NCI-H1436 treated with DMSO at 0.1 percent for 48 hours (cell line): ENCODE measurements at places on chromosomes 12 and 14.

GRCh38 chr14:54667026-54667744, 100.3 kb downstream of the SAMD4A start:
- DNase-seq: no peak

- DNase-seq: no peak
These were observed 72.9 kb upstream of the ELK3 start for GRCh38 chr12:96121271-96121711.

DNA sequence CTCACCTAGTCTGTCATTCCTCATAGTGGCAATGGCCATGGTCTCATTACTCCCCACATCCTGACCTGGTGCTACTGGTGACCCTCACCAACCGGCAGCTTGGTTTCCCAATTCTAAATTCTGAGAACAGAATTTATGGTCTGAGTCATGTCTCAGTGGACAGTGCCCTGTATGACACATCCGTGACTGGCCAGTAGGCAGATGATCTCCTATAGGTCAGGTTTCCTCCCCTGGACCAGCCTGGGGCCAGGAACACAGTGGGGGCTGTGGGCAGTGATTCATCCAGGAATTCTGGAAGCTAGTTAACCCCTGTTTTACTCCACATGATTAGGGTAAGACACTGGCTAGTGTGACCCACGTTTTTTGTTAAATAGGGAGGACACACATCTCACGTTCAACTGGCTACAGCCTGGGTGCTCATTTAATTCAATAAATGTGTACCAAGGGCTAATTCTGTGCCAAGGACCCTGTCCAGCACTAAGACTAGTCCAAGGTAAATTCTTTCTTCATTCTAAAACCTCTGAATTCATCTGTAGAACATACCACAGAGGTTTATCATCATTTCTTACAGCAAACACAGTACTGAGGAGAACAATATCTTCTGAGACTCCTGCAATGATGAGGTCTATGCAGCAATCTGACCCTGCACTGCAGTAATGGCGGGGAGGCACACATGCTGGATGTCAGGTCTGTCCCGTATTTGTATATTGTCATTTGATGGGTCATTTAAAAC, 249.6 kb upstream of the TBX3 start:
- DNase-seq: no peak

DNA sequence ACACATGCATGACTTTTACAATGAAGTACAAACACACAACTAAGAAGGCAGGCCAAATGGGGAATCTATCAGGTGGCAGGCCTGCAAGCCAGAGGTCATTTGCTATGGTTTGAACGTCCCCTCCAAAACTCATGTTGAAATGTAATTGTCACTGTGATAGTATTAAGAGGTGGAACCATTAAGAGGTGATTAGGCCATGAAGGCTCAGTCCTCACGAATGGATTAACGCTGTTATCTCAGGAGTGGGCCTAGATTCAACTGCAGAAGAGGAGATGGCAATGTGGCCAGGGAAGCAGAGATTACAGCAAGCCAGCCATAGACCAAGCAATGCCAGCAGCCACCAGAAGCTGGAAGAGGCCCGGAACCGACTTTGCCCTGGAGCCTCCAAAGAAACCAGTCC, 13.5 kb upstream of the ACTR6 start:
- DNase-seq: no peak

DNA sequence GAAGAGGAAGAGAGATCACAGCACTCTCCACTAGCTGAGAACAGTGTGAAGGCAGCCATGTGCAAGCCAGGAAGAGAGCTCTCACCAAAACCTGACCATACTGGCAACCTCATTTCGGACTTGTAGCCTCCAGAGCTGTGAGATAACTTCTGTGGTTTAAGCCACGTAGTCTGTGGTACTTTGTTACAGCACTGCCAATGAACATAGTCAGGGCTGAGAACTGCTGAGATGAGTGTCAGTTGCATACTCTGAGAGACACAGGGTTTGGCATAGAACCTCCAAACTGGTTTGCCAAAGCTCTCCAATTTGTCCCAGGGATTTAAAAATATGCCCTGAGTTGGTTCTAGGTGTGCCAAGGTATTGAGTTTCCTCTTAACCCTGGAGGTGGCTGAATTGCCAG, 218.6 kb downstream of the ATP23 start:
- DNase-seq: no peak

DNA sequence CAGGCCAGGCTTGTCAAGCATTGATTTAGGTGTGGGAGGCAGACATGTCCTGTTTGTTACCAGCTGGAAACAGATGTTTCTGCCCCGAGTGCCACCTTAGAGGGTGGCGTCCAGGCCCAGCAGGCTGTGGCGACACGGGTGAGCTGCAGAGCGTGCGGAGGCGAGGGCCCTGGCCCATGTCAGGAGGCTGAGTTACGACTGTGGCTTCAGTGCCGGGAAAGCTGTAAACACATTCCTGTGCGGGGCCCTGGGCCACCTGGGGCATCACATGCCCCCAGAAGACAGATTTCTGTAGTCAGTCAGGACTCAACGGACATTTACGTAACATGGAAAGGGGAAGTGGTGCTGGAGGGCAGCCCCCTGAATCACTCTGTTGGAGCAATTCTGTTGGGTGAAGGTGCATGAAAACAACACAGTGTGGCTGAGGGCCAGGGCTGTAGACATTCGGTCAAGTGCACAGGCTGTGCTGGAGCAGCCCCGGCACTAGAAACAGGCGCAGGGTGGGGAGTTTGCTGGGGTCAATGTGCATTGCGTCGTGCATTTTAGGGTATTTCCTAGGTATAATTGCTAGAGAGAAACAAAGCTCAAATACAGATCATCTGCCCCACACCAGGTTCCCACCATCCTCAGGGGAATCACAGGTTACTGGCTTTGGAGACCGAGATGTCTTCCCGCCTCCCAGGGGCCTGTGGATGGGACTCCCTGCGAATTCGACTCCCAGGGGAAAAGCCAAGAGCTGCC, 291.8 kb downstream of the TMEM121 start:
- DNase-seq: no peak
